ENCODE measurements at places on chromosomes 4 and X.

GRCh38 chrX:7218321-7219152, 70.6 kb upstream of the PUDP start:
- DNase-seq: no peak

- DNase-seq: no peak
These were observed 201.9 kb upstream of the BOD1L1 start for GRCh38 chr4:13829457-13829856.

DNA sequence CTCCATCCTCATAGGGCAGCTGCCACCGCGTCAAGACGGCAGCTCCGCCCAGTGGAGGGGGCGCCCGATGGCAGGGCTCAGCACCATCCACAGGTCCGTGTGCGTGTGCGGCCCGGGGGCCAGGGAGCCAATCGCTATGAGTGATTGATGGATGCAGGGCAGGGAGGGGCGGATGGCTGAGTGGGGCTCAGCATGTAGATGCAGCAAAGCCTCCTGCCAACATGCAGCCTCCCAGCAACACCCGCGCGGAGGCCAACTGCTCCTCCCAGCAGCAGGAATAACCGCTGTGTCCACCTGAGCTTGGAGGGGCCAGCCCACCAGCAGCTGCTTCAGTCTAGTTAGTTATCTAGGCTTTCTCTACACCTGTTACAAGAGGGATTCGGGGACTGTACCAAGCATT, 77.4 kb downstream of the MTMR1 start:
- DNase-seq: no peak

- DNase-seq: no peak
These were observed 56.5 kb downstream of the PRDM5 start for GRCh38 chr4:120865985-120866384.
